Hematopoietic multipotent progenitor cell treated with erythropoietin and hydrocortisone succinate and interleukin-3 and kit ligand, for 17 days (in vitro differentiated cells): ENCODE measurements at places on chromosomes 6 and 20.

DNA sequence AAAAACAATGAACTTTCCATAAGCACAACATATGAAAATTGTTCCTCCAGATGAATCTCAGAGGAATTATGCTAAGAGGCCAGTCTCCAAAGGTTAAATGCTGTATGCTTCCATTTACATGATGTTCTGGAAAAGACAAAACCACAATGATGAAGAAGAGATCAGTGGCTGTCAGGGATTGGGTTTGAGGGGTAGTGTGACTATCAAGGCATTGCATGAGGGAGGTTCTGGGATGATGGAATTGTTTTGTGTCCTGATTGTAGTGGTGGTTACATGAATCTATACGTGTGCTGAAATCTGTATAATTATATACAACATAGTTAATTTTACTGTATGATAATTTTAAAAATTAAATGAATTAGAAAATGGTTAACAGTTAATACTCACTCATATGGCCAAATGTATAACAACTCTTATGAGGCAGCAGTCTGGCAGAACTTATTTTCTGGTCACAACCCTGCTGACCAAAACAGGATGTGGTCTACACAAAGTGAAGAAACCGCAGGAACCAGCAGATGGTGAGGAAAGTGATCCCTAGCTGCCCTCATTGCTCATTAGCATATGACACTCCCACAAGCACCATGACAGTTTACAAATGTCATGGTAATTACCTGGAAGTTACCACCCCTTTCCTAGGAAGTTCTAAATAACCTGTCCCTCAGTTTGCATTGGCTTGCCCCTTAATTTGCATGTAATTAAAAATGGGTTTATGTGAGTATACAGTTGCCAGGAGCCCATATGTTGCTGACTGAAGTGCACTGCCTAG is 31.9 kb downstream of the NSFL1C start:
- no peak for DNase-seq

DNA sequence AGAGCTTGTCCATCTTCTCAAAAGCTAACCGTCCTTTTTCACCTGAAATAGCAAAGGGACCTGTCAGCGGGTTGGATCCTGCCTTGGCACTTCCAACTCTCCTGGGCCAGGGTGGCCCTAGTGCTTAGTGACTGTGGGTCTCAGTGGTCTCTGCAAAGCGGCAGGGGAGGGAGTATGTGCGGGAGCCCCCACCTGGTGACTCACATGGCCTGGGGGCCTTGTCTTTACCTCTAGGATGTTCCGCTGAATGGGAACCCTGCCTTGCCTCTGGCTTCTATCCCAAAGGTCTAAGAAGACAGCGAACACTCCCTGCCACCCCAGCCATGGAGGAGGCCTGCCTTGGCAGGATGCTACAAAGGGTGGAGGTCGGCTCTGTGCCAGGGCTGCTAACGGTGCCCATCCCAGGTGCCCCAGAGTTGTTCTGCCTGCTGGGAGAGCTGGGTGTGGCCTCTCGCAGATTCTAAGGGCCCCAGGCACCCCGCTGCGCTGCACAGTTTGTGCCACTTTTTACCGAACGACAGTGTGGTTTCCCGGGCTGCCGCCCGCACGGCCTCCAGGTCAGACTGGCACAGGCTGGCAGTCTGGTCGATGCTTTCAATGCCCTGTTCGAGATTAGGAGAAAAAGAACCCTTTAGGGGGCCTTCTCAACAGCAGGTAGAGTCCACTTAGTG is 77.2 kb downstream of the PTPN1 start:
- no peak for DNase-seq

DNA sequence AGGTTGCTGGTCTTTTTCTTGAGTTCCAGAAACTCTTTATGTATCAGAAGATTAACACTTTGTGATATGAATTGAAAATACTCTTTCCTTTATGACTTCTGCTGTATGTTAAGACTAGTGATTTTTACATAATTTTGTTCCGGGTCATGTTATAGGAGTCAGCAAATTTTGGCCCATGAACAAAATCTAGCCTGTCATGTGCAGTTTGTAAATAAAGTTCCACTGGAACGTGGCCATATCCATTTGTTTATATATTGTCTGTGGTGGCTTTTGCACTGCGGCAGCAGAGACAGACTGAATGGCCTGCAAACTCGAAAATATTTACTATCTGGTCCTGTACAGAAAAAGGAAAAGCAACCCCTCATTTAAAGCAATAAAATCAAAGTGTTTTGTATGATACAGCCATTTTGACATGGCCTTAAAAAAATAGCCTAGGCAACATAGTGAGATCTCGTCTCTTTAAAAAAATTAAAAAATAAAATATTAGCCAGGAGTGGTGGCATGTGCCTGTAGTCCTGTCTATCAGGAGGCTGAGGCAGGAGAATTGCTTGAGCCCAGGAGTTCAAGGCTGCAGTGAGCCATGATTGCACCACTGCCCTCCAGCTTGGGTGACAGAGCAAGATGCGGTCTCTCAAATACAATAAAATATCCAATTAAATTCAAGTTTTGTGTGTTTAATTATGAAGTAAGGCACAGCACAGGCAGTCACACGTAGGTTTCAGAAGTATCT is 36.9 kb downstream of the SNX9 start:
- DNase-seq, result no peak

DNA sequence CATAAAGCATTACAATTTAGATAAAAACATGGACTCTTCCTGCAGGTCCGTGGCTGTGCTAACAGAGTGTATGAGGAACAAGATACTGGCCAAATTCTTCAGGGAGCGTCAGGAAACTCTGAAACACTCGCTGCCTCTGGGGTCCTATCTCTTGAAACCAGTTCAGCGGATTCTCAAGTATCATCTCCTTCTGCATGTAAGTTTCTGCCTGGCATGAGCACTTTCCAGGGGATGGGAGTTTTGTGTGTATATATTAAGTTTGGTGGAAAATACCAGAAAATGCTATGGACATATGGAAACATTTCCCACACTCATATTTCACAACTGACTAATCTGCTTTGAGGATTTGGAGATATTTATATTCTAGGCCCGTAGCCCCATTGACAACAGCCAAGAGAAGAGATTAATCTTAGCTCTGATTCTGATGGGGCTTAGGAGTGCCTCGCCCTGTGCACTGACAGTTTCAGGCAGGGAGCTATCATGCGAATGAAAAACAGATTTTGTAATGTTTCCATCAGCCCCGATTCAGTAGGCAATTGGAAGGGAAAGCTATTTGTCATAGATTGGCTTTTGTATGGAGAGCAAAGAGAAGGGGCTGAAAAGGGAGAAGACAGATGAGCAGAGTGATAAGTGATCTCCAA is 64.7 kb upstream of the MTHFD1L start:
- DNase-seq, result no peak

DNA sequence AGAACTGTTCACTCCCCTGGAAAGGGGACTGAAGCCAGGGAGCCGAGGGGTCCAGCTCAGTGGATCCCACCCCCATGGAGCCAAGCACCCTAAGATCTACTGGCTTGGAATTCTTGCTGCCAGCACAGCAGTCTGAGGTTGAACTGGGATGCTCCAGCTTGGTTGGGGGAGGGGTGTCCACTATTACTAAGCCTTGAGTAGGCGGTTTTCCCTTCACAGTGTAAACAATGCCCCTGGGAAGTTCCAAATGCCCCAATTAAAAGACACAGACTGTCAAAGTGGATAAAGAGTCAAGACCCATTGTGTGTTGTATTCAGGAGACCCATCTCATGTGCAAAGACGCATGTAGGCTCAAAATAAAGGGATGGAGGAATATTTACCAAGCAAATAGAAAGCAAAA is 150.2 kb downstream of the LPA start:
- no peak for DNase-seq

DNA sequence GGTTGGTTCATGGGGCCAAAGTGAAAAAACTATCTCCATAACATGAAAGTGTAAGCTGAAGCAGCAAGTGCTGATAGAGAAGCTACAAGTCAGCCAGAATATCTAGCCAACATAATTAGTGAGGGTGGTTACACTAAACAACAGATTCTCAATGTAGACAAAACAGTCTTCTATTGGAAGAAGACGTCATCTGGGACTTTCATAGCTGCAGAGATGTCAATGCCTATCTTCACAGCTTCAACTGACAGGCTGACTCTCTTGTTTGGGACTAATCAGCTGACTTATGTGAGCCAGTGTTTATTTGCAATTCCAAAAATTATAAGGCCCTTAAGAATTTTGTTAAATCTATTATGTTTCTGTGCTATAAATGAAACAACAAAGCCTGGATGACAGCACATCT is 63.2 kb downstream of the GMDS start:
- no peak for DNase-seq

DNA sequence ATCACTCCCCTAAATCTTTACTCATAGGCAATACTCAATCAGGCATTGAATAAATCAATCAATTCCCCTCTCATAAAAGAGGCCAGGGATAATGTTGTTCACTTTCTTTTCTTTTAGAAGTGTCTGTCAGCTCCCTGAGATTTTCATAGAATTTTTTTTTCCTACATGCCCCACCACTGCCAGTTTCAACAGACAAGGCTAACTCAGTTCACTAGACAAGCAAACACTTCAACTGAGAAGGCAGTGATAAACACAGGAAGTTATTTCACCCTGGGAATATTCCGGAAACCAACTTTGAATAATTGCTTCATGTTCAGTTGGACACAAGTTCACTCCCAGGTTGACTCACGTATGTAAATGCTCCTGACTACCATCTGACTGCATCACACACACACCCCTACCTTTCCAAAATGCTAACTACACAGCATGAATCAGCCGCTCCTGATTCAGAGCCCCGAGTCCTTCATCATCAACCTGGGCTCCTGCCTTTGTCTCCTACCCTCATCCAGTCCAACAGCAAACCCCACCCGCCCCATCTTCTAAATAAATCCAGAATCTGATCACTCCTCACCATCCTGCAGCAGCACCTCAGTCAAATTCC is 143.9 kb downstream of the BCAS1 start:
- DNase-seq, result no peak

GRCh38 chr6:137416376-137417109 is 77.7 kb downstream of the OLIG3 start:
- no peak for DNase-seq

GRCh38 chr20:51801823-51802123 is 548 bp downstream of the SALL4 start:
- no peak for DNase-seq

DNA sequence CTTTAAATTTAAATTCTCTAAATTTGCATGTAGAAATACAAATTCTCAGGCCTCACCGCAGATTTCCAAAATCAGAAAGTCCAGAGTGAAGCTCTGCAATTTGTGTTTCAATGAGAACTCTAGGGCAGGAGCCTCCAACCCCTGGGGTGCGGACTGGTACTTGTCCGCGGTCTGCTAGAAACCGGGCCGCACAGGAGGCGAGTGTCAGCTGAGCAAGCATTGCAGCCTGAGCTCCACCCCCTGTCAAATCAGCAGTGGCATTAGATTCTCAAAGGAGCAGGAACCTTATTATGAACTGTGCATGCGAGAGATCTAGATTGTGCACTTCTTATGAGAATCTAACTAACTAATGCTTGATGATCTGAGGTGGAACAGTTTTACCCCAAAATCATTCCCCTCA is 203.0 kb upstream of the PCSK2 start:
- DNase-seq, result no peak

DNA sequence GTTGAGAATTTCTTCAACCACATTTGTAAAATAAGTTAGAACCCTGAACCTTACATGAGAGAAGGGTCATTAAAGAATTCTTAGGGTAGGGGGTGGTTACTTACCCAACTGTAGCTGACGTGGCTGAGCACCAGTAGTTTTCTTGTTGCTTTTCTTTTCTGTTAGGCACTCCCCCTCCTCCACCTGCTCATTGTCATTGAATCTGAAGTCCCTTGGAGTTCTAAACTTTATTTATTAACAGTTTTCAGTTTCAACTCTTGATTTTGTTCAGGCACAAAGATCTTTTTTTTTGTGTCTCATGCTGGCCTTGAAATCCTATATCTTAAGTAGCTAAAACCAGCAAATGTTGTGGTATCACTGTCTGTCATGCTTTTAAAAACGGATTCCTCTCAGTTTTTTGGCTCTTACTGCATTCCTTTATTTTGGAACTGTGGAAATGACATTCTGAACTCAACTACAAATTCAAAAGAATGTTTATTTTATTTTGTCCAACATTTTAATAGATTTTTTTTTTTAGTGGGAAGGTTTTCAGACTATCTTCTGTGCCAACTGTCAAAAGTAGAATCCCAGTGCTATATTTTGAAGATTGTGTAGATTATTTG is 465.2 kb downstream of the PHF3 start:
- DNase-seq, result no peak

- DNase-seq, result no peak
These were observed 1062.0 kb downstream of the HACE1 start for GRCh38 chr6:103797738-103798137.

- DNase-seq, result no peak
These were observed 84.4 kb downstream of the ANKRD60 start for GRCh38 chr20:58144096-58144495.

DNA sequence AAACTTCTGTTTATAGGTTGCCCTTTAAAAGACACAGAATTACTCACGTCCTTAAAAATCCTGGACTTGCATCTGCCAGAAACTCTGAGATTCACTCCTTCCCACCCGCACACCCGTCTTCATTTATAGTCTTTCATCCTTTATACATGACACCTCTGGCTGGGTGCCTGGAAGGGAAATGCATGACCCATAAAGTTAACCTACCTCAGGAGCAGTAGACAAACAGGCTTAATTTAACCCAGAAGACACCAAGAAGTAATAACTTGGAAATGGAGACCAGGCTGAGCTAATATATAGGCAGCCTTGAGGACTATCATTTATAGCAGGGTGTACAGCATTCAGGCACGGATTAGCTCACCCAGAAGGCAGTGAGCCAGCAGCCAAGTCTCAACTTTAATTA is 429.0 kb upstream of the NRSN1 start:
- no peak for DNase-seq

- DNase-seq, result no peak
These were observed 81.4 kb downstream of the SLC22A3 start for GRCh38 chr6:160429620-160429895.

- no peak for DNase-seq
These were observed 68.8 kb upstream of the ZNFX1 start for GRCh38 chr20:49346682-49347081.

DNA sequence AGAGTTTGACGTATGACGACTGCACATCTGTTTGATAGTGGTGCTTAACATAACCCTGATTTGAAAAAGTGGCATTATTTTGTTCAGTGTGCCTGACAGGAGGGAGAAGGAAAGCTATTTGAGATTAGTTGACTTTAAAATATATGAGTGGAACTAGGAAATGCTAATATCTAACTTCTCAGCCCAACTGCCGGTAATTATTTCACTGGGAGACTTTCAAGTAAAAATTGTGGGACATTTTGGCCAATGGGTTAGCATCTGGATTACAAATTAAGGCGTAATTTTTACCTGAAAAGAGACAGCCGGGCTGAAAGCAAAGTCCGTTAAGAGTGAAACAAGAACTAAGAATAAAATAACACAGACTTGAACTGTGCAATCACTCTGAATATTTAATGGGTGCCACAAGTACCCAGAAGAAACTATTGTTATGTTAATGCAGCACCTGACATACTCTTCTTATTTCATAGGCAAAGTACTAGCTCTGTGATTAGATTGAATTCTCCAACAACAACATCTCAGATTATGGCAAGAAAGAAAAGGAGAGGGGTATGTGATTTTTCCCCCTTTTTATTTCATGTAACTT is 2.0 kb downstream of the HEY2 start:
- DNase-seq, result no peak
